Ecto neural progenitor cell (in vitro differentiated cells): ENCODE measurements at places on chromosomes 11 and 22.
A peak's percentile ranks its signal among the peaks of the same experiment; 100 is the strongest.

GRCh38 chr22:20319745-20320658 is at the start of gene DGCR6L:
TSS of gene DGCR6L (minus strand) at chr22:20320060. CDS start at chr22:20319988, 72 bp downstream.
- DNase-seq: peak; percentile 98

DNA sequence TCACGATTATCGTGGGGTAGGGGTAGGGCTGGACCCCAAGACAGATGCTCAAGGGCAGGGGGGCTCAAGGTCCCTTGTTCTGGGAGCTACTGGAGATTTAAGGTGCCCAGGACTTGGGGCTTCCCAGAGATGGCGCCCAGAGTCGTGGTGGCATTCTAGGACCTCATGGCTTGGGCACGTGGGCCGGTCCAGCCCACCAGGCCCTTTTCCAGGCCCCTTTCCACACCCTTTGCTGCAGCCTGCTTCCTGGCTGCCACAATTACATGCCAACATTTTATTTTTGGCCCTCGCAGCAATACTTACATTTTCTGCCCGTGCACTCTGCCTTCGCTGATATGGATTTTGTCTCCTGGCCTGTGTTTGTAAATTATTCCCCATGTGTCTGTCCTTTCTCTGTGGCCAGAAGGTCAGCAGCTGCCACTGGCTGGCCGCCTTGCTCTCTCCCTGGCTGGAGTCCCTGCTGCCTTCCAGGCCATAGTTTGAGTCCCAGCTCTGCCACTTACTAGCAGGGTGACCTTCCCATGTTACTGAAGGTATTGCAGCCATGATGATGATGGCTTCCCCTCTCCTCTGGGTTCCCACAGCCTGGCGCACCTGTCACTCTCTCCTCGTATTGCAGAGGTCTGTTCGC is 11.2 kb downstream of the MB start:
- no peak for DNase-seq

- no peak for DNase-seq
These were observed 709.4 kb upstream of the KIRREL3 start for GRCh38 chr11:127709960-127710359.

DNA sequence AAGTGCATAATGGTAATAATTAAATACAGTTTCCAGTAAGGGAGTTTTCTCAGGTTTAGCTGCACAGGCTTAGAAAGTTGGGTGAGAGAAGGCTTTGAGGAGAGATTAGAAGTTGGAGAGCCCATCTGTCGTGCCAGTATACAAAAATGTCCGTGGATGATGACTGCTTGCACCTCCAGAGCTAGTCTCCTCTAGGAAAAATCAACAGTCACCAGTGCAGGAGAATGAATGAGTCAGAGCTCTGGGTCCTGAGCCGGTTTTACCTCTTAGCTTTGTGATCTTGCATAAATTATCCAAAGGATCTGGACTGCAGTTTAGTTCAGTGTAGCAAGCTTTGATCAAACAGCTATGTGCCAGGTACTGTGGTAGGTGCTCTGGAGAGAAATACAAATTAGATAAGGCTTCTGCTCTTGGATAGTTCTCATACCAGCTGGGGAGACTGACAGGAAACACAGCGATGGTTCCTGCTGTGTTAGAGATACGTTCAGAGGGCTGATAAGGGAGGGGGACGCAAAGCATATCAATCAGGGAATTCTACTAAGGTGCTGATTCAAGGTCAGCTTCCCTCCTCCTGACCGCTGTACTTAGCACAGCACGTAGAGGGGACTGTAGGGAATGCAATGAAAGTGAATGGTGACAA is 125.9 kb downstream of the TEAD1 start:
- DNase-seq: no peak

GRCh38 chr11:130190371-130190881 is 30.8 kb downstream of the ST14 start:
- no peak for DNase-seq

- peak; percentile 89 for DNase-seq
These were observed at the start of gene SPINDOC for GRCh38 chr11:63813035-63813562. TSS of gene SPINDOC (plus strand) at chr11:63813456. CDS start at chr11:63813687, 231 bp downstream.

DNA sequence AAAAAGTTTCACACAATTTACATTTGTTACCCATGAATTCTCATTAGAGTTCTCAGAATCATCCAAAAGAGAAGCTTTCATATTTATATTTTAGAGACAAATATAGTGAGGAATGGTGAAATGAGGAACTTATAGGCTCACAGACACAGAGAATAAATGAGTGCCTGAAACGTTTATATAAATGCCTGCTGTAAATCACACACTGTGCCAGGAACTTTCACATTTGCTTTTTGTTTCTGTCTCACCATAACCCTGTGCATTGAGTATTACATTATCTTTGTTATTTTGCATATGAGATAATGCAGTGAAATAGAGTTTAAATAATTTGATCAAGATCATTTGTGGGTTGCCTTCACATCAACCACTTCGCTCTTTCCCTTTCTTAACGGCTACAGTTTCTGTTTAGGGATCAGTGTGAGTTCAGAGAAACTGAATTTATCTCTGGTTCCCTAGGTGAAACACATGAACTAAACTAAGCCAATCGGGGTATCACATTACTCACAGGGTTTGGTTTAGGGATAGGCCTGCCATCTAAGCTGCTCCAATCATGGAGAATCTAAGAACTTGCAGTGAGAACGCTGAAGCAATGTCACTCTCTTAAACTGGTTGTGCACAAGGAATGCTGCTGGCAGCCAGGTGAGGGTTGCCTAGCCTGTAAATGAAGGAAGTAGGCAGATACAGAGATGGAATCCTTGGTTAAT is 1339.2 kb upstream of the TENM4 start:
- DNase-seq: no peak

- no peak for DNase-seq
These were observed 26.8 kb downstream of the CADM1 start for GRCh38 chr11:115477410-115477809.

GRCh38 chr11:120304526-120304925 is 20.6 kb upstream of the TLCD5 start:
- no peak for DNase-seq
